ENCODE measurements at places on chromosomes 3 and 15. TPM values are rescaled to one million over a fixed set of nuclear protein-coding genes. Genes with fewer than 3 reads are reported as not detected.

Gene CFAP161
- total RNA-seq: 0.86 TPM

Gene PRSS50
- not detected for total RNA-seq

GRCh38 chr3:179181993-179182551 lies 33.9 kb downstream of the PIK3CA start:
- DNase-seq: no peak

- DNase-seq: no peak
Measured at GRCh38 chr3:182349051-182349450, 444.3 kb upstream of the ATP11B start.

GRCh38 chr3:148962513-148962912 lies 28.8 kb upstream of the GYG1 start:
- peak; percentile 85 for DNase-seq

GRCh38 chr3:35864871-35865270 lies 225.5 kb downstream of the ARPP21 start:
- DNase-seq: no peak

DNA sequence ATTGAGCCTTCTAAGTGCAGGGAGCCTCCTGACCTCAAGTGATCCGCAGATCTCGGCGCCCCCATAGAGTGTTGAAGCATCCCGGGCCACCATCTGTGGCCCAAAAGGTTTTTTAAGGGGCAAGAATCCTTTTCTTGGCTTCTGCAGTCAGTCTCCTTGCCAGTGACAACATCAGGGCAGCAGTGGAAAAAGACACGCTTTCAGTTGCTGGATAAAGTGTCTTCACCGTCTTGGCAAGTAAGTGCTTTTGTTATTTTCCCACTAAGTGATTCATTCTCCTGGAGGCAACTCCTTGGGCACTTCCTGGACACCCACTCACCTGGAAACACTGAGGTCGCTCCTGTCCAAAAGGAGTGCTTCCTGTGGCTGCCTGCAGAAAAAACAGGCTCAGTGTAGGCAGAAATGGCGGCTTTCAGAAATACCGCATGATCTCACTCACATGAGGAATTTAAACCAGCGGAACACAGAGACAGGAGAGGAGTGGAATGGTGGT lies 71.7 kb upstream of the ABHD2 start:
- no peak for DNase-seq

Data from fibroblast of villous mesenchyme (primary cell).